ENCODE measurements at places on chromosomes 13 and 19.

DNA sequence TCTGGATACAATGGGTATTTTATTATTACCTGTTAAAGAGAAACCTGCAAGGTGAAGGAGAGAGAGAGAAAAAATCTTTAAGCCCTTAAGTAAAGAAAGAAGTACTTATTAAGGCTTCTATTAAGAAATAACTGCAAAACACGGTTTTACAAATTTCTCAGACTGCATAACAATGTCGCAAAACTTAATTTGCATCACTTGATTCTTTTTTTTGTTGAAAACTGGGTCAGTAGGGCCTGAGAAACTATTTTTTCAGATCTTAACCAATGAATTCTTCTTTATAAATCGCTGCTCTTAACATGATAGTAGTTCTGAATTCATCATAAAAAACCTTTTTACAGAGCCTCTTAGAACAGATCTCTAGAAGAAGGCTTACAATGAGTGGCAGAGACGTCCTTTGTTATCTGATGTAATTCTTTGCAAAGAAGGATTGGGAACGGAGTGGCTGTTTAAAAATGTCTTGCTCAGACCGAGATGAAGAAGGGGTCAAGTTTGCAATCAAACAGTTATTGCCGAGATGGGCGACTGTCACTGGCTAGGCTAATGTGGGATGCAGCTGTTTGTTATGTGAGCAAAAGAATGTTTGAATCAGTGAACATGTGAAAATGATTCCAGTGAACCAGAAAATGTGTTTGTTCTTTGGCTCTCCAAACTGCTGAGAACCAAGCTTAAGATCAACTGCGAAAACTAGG lies 76.3 kb downstream of the ZNF536 start:
- DNase-seq: no peak

GRCh38 chr13:43758834-43759233 lies 27.9 kb downstream of the ENOX1 start:
- DNase-seq: no peak

DNA sequence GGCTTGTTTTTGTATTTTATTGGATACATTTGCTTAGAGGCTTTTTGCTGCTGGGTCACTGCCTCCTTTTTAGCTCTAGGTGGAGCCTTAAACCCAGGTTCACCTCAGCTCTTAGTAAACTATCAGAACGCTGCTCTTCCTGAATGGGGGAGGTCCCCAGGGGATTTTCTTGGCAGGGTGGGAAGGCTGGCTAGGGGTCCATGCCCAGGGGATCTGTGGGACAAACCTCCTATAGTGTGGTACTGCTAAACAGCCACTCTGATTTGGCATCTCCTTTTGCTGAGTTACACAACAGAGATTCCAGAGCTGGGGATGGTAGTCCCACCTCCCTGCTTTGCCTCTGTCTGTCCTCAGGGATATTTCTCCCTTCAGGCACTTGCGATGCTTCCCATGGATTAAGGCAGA lies 204.9 kb downstream of the ZIC5 start:
- no peak for DNase-seq

GRCh38 chr13:114043421-114044053 lies 69.7 kb upstream of the C13orf46 start:
- DNase-seq: peak; percentile 93

- DNase-seq: no peak
These were observed 16.9 kb downstream of the FAM187B start for GRCh38 chr19:35211545-35212230.

- no peak for DNase-seq
These were observed 1.2 kb downstream of the ZNF784 start for GRCh38 chr19:55623130-55623529.

DNA sequence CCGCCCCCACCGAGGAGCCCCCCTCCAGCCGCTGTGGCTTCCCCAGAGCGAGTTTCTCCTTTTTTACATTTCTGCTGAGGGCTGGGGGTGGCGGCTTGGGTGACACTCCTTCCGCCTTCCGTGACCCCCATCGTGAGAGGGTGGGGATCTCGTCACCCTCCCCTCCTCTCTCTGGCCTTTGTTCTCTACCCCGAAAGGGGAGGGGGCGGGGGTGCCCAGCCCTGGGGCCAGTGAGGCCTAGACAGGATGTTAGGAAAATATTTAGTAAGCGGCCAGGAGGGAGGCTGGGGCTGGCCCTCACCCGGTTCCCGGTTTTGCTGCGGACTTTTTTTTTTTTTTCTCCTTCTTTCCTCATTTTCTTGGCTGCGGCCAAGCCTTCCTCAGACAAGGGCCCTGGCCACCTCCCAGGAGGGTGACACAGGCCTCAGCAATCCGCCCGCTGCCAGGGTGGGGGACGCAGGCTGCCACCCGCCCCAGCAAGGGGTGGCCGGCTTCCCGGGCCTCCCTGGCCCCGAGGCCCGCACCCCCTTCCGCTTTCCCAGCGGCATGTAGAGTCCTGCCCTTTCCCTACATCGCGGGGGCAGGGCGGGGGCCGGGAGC lies 3.9 kb downstream of the MIDN start:
- peak; percentile 93 for DNase-seq

- peak; percentile 50 for DNase-seq
These were observed 12.1 kb upstream of the GPR4 start for GRCh38 chr19:45613926-45614725.

DNA sequence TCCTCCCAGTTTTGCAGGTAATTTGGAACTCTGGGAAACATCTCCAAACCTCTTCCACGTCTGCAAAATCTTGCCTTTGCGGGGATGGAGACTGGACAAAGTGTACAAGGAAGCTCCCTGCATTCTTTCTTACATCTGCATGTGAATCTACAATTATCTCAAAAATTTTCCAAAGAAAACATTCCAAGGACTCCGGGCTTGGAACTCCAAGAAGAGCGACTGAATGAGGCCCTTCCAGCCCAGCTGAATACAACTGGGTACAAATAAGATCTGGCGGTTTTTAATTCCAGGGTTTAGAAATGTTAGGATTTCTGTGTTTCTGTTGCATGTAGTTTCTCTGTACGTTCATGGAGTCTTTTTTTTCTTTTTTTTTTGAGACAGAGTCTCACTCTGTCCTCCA lies 28.5 kb downstream of the EXOC3L2 start:
- DNase-seq: no peak

GRCh38 chr13:46603165-46603603 lies 50.2 kb downstream of the LRCH1 start:
- DNase-seq: no peak

DNA sequence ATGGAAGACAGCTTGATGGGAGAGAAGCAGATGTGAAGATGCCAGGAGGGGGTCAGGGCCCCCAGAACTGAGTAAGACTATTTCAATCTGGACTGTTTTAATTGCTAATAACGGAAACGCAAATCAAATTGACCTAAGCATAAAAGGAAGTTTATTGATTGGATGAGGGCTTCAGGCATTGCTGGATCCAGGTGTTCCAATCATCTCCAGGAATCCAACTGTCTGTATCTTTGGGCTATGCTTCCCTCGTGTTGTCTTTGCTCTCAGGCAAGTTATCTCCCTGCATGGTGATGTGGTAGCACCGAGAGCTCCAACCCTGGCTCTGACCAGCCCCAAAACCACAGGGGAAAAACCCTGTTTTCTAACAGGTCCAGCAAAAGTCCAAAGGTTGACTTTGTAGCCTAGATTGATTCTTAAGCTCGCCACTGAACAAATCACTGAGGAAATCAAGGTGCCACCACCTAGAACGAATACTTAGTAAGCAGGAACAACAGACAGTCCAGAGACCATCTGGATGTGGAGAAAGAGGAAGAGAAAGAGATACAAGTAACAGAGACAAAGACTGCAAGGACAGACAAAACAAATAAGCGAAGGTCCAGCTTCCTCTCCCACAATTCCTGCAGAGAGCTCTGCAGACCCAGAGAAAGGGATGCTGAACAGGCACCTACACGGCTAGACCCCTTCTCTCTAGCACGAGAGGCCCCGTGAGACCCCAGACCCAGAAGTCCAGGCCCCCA lies 1.2 kb upstream of the C19orf81 start:
- no peak for DNase-seq

DNA sequence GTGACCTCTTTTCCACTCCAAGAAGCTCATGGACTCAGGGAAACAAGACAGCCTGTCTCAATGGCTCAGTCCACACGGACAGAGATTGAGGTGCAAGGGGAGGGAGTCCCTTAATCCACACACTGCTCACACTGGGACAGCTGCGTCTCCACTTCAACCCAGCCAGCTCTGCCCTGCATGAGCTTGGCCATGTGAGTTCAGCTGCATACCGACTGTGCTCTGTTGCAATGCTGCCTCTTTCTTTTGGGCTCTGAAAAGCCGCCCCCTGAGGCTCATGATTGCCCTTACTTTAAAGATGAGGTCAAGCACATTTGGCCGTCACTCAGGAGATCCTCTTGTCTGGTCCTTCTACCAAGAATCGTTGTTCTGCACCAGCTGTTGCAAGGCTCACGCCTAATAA lies 64.8 kb upstream of the KCTD15 start:
- no peak for DNase-seq

GRCh38 chr13:41681587-41681986 lies 224.2 kb downstream of the RGCC start:
- DNase-seq: no peak

- no peak for DNase-seq
These were observed 87.8 kb downstream of the TDRD3 start for GRCh38 chr13:60484865-60485264.

DNA sequence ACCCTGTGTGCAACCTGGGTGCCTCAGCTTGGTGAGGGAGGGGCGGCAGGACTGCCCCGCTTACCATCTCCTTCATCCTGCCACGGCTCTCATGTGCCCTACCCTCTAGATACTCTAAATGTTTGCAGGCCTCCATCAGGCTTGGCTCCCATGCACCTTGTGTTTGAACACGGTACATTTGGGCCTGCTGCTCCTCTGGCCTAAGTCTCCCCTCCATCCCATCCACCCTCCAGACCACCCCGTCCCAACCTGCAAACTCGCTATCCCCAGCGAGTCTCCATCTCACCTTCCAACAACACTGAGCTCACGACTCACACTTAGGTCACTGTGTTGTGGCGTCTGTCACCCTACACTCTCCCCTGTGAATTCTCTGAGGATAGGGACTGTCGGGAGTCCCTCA lies 274.2 kb downstream of the TEX29 start:
- no peak for DNase-seq

DNA sequence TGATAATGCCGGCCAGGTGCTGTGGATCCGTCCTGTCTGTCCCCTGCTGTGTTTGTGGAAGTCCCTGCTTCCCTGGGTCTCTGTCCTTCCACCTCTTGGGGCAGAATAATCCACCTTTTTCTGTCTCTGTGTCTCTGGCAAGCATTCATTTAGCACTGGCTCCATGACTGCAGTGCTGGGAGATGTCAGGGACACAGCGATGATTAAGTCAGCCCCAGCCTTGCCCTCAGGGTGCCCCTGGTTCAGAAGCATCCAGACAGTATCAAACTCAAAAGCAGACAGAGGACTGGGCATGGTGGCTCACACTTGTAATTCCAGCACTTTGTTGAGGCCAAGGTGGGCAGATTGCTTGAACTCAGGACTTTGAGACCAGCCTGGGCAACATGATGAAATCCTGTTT lies 1.5 kb downstream of the HIPK4 start:
- DNase-seq: no peak

DNA sequence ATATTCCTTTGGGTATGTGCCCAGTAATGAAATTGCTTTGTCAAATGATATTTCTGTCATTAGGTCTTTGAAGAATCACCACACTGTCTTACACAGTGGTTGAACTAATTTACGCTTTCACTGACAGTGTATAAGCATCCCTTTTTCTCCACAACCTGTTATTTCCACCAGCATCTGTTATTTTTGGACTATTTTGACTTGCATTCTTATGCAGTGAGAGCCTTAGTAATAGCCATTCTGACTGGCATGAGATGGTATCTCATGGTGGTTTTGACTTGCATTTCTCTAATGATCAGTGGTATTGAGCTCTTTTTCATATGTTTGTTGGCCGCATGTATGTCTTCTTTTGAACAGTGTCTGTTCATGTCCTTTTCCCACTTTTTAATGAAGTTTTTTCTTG lies 92.0 kb upstream of the SPATA13 start:
- DNase-seq: no peak

GRCh38 chr13:112182846-112183531 lies 116.0 kb downstream of the SOX1 start:
- no peak for DNase-seq

All from T1000 (cell line).